ENCODE measurements at places on chromosomes 3 and 15. TPM values are rescaled to one million over a fixed set of nuclear protein-coding genes. Genes with fewer than 3 reads are reported as not detected.

DNA sequence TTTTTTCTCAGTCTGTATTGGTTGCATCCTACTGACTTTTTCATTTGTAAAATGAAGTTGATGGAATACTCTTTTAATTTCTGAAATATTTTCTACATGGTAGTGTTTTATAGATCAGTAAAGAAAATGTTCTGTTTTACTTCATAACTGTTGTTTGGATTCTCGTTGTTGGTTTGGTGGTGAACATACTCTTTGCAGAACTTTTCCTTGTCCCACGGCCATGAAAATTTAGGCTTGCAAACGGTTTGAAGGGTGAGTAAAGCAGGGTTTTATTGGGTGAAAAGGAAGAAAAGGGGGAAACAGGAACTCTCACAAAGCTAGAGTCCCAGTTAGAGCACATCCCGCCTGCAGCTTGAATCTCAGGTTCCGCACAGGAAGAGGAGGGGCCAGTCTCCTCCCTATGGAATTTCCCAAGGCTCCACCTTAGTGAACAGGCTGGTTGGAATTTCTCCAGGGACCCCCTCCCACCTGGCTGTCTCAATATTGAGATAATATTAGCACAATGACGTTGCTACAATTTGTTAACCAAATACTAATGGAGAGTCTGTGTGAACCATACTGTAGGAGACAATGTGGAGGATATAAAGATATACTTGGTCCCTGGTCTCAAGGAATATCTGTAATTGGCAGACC is 5.6 kb downstream of the PDCD6IP start:
- DNase-seq = no peak

- DNase-seq = no peak
Observed at GRCh38 chr3:166902374-166902773, 477.7 kb downstream of the ZBBX start.

- DNase-seq = no peak
Observed at GRCh38 chr15:44802336-44802735, 66.0 kb downstream of the TRIM69 start.

Gene GPR87
- not detected for total RNA-seq

DNA sequence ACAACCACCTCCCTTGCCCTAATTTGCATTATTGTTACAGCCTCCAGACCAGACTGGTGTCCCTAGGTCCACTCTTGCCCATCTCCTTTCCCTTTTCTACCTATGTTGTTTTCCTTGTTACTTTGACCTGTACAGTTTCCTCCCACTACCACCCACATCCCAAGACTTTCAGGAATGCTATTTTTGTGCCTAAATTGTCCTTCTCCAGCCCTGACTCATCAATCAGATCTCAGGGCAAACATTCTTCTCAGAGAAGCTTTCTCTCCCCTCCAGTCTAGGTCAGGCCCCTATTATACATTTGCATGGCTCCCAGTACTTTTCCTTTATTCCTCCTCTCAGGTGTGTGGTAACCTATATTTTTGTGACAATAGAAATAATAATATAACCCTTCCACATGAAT is 241.5 kb downstream of the IGSF11 start:
- DNase-seq = no peak

GRCh38 chr3:127107491-127108375 is 85.2 kb upstream of the PRR23E start:
- no peak for DNase-seq

Gene IGSF10
- total RNA-seq = 10.3 TPM

- DNase-seq = no peak
Observed at GRCh38 chr15:50773389-50773788, 7.9 kb upstream of the SPPL2A start.

- DNase-seq = no peak
Observed at GRCh38 chr3:44228900-44229299, 12.8 kb upstream of the TOPAZ1 start.

DNA sequence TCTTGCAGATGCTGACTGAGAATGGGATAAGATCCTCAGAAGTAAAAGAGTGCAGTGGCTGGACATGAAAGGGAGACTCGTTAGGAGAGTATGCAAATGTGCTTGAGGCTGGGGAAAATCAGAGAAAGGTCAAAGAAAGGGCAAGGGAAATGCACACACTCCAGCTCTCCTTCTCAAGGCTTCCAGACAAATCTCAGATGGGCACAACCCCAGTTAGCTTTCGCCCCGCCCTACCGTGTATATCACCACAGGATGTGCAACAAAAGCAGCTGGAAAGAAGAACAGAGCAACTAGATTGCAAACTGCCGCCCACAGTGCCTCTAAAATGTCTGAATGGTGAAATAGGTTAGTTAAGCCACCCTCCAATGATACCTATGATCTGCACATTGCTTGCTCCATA is 63.9 kb downstream of the CERS3 start:
- DNase-seq = no peak

Gene BBX
- total RNA-seq = 33.0 TPM

- no peak for DNase-seq
Observed at GRCh38 chr3:10317961-10318350, 3.0 kb downstream of the SEC13 start.

Gene CCDC39
- 1.2 TPM for total RNA-seq

Gene FAM131A
- total RNA-seq = 24.1 TPM

Gene LPP
- 302 TPM for total RNA-seq

- DNase-seq = no peak
Observed at GRCh38 chr15:56469483-56469882, 4.5 kb upstream of the MNS1 start.

Gene RBPMS2
- total RNA-seq = 1.4 TPM

DNA sequence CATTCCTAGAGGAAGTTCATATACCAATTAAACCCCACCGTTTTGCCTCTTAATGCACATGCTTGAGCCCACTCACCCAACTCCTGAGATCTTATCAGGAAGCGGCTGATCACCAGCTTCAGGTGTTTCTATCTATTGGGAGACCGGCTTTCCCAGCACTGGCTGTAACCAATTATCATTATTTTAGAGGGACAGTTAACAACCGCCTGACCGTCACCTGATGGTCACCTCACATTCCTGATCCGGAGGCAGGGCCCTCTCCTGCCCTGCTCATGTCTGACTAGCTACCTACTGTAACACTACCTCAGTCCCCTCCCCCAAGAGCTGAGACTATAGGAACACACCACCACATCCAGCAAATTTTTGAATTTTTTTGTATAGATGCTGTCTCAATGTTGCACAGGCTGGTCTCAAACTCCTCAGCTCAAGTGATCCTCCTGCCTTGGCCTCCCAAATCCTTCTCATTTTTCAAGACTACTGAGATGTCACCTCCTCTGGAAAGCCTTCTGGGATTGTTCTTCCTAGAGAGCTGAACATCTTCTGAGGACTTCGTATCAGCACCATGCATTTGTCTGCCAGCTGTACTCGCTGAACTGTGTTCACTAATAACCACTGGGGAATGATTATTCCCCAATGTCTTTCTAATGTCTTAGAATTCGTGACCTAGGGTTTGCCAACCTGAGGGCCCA is 84.8 kb downstream of the LSM3 start:
- DNase-seq = no peak

DNA sequence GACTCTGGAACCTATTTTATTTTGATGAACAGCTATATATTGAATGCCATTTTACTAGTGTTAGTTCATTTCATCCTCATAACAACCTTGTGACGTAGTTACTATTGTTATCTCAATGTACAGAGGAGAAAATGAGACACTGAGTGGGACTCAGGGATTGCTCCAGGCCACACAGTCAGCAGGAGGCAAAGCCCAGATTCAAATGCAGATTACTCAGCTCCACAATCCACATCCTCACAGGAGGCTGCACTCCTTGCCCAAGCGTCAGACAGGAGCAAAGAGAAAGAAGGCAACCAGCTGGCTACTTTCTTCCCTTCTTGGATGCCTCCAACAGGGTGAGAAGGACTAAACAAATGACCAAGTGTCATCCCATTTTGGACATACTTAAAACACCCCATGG is 92.0 kb upstream of the CCDC54 start:
- DNase-seq = no peak

DNA sequence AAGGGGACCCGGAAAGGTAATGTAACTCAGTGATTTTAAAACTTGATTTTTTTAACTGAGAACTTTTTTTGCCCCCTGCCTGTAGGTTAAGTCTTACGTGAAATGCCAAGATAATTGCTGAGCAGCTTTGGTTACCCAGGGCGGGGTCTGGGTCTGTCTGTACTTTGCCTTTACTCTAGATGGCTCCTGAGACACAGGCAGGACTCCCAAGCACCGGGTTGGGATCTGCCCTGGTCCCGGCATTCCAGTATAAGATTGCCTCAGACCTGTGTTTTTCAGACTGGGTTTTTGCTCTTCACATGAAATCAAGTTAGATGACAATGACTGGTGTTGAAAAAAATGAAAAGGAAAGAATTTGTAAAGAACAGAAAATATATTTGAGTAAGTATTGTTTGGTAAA is 40.3 kb downstream of the WDR76 start:
- no peak for DNase-seq

GRCh38 chr3:82505079-82505756 is 743.8 kb upstream of the GBE1 start:
- DNase-seq = no peak

Data from omental fat pad (tissue), 4 donors.